ENCODE measurements at places on chromosomes 3 and 15.

DNA sequence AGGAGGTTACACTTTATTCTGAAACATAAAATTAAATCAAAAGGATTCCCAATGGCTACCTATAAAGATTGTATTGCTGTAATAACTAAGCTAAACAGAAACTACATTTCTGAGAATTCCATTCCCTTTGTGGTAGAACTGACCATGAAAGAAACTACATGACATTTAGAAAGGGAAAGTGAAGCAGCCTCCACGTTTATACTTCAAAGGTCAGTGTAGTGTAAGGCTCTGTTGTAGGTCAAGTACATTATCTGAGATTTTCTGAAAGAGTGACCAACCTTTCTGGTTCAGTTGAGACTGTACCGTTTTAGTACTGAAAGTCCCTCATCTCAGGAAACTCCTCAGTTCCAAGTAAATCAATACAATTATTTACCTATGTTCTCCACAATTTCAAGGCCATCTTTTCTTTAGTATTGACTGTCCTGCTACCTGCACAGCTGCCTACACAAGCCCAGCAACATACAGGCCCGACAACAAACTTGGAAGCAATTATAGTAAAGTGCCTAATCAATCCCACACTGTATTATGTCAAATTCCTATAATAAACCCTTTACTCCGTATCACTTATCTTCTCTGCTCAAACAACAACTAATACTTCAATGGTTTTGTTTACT is 343.0 kb downstream of the PLOD2 start:
- peak; percentile 0 for DNase-seq

DNA sequence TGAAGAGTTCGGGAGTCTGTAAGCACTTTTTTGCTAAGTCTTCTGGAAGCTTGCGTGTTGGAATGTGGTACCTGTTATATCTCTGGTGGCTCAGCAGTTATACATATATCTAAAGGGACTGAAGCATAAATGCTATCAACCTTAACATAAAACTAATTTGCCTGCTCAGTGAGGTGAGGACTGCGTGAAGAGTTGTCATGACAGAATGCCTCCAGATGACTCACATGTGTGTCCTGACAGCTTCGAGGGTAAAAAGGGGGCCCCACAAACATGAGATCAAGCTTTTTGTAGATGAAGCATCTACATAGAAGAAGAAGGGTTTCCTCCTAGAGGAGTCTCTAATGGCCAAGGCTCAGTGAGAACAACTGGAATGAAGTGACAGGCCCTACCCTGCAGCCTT is 88.8 kb upstream of the C3orf80 start:
- DNase-seq, result no peak

DNA sequence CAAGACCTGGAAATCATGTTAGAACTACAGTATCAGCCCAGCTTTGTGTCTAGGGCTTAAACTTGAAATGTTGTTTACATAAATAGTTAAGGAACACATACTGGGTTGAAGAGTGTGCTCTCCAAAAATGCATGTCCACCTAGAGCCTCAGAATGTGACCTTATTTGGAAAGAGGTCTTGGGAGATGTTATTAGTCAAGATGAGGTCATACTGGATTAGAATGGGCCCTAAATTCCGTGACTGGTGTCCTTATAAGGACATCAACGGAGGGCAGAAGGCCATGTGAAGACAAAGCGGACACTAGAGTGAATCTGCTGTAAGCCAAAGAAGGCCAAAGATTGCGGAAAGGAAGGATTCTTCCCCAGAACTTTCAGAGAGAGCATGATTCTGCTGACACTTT is 759.2 kb upstream of the CFAP20DC start:
- DNase-seq, result peak; percentile 76

DNA sequence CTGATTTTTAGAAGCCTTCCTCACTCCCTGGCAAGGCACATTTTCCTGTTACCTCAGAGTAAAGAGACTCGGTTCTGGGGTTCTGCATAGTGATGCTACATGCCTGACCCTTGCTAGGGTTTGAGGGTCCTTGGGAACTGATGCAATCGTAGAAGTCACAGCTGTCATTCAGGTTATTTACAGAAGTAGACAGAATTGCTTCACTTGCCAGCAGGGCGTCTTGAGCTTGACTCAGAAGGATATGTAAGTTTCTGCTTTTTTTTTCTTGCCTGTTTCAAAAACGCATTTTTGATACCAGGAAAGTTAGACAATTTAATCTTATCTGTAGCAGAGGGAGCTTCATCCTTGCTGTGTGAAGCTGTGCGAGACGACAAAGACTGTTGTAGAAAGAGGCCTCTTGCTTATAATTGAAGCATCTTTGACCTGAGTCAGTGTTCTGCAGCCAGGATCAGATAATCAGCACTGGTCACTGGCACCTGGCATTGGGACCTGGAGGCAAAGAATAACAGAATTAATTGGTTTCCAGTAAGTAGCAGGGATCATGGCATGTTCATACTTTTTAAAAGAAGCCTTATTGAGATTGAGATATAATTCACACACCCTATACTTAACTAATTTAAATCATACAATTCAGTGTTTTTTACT is 24.8 kb downstream of the CACNA1D start:
- DNase-seq, result no peak

- peak; percentile 45 for DNase-seq
Observed at GRCh38 chr15:75578173-75578947, 755 bp downstream of the PTPN9 start.

GRCh38 chr15:40098489-40099261 is 10.0 kb downstream of the BMF start:
- peak; percentile 97 for DNase-seq

DNA sequence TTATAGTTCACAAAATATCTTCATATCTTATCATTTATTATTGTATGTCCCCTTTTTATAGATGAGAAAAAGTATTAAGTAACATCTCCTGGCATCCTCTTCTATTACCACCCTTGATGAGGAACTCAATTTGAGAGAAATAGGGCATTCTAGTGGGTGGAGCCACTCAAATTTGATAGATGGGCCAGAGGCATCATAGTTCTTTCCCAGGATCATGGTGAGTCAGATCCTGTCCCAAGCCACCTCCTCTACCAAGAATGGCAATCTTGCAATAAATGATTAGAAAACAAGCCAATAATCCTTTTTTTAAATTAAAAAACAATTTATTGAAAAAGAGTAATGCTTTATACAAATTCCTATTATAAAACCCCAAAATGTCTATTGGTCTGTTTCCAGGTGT is 16.8 kb downstream of the CLDN1 start:
- peak; percentile 65 for DNase-seq

GRCh38 chr15:74431645-74432044 is 2.1 kb downstream of the SEMA7A start:
- DNase-seq, result no peak

DNA sequence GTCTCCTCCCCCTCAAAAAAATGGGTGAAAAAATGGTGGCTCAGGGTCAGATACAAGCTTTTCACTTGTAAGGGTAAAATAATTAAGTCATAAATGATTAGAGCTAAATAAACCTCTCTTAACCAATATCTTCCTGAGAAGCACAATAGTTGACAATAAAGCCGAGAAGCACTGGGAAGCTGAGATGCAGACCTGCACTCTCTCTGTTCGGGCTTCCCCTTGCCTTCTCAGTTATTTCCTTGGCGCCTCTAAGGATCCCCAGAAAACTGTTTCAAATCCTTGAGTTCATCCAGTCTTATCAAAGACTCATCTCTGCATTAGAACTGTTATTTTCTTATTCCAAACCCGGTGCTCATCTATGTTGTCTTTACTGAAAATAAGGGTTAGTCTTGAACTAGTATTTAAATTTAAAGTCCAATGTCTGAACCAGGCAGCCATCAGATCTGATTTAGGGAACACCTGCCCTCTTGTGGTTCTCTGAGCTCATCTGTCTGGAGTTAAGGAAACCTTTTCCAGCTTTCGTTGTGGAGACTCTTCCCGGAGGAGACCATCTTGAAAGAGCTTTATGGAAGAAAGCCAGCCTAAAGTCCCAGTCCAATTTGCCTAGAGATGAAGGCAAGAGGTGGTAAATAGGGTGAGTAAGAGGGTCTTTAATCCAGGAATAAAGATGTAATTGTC is 256.4 kb upstream of the MCTP2 start:
- DNase-seq, result peak; percentile 9

DNA sequence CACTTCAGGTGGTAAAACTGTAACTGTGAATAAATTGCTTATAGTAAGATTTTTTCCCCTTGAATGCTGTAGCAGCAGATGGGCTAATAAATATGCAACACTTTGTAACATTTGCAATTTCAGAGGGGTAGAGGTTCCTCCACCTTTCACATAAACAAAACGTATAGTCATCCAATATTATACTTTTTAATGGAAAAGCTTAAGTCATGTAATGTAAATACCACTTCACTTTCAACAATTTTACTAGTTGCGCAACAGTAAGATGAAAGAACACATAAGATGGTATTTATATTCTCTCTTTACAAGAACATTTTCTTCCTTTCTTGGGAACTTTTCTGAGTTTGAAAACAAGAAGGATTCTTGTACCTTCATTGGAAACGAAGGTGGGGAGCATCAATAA is 56.6 kb upstream of the FAM3D start:
- DNase-seq, result peak; percentile 66

GRCh38 chr3:148077318-148077923 is 620.3 kb upstream of the AGTR1 start:
- DNase-seq, result peak; percentile 28

DNA sequence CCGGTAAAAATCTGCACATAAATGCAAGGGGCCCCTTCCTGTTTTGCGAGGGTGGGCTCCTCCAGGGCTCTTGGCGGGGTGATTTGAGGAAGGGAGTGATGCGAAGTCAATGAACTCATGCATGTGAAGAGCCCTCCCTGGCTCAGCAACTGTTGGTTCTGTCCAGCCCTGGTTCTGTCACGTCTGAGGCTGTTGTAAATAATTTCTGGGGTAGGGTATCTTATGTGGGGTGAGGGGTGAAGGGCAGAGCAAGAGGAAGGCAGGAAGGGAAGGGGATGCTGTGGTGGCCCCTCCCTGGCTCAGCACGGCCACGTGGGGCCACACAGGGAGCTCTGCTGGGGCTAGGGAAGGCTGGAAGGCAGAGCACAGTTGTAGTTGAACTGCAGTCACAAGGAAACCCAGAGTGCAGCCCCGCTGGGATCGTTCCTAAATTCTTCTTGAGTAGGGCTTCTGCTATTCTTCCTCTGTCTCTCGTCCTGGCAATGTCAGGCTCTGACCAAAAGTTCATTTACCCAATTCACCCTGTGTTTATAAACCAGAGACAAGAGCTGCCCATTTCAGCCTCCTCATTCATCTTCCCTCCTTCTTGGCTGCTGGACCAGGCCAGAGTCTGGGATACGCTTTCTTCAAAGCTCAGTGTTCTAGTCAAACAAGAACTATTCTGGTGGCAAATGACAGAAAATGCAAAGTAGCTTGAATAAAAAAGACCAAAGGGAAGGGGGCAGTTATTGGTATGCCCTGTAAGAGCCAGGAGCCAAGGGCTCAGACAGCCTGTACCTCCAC is 14.8 kb upstream of the TOPBP1 start:
- no peak for DNase-seq

DNA sequence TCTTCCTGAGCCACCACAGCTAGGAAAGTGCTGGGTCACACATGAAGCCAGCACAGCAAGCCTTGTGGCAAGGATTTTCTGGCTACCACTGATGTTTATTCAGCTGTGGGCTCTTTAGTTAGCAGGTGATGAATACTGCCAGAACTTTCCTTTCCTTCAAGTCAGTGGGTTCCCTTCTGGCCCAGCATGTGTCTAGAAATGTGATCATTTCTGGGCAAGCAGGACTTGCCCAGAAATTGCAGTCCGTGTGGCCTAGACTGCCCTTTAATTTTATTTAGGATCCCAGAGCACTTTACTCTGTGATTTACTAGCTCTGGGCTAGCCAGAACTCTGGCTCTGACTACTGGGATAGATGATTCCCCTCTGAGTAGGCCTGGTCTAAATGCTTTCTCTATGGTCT is 397.5 kb downstream of the ZIC4 start:
- peak; percentile 29 for DNase-seq

GRCh38 chr15:44243141-44243540 is 45.4 kb upstream of the GOLM2 start:
- DNase-seq, result no peak

DNA sequence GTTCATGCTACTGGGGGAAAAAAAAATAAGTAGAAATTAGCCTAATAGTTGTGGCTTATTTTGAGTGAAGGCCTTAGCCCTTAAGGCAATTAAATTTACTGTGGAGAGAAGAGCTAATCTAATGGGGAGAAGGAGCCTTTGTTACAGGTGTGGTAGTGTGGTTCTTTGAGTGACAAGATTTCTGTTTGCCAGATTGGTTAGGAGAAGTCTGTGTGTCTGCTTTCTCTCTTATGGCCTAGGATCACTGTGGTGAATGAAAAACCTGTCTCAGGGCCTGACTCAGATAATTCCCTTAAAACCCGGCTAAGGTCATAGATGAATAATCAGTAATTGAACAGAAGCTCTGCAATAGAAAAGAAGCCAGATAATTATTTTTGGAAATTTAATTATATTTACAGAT is 27.0 kb downstream of the OPA1 start:
- no peak for DNase-seq

GRCh38 chr3:31671976-31672375 is 139.3 kb downstream of the STT3B start:
- DNase-seq, result peak; percentile 35

DNA sequence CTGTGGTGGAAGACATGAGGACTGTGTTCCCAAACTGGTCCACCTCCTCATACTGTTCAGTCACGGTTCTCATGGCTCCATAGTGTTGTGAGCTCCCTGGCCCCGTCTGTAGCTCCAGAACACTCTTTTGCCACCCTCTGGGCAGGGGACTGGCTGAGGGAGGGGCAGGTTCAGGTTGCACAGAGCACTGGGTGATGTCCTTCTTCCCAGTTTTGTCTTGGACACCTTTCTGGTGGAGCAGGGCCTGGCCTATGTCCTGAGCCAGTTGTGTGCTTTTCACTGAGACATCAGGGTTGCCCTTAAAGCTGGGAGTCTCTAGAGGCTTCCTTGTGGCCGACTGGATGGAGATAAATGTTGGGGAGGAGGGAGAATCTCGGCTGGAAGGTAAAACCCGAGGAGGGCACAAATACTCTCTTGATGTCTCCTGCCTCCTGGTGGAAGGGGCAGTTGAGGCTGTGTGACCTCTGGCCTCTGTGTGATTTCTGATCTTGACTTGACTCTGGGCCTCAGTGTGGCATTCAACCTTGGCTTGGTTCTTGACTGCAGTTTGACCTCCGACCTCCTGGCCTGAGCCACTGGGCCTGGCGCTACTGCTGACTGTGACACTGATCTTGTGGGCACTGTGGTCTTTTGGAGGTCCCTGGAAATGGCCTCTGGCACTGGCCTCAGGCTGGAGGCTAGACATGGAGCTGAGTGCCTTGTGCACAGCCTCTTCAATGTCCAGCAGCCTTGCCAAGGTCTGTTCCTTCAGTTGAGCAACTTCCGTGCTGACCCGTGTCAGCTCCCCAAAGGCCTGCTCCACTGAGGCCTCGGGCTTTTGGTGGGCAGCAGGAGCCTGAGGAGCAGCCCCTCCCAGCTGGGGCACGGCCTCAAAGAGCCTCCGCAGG is 8.1 kb downstream of the XIRP1 start:
- no peak for DNase-seq

All from iris pigment epithelial cell (primary cell).